IPS-NIHi11 (cell line): ENCODE measurements at places on chromosomes 5 and 9.

DNA sequence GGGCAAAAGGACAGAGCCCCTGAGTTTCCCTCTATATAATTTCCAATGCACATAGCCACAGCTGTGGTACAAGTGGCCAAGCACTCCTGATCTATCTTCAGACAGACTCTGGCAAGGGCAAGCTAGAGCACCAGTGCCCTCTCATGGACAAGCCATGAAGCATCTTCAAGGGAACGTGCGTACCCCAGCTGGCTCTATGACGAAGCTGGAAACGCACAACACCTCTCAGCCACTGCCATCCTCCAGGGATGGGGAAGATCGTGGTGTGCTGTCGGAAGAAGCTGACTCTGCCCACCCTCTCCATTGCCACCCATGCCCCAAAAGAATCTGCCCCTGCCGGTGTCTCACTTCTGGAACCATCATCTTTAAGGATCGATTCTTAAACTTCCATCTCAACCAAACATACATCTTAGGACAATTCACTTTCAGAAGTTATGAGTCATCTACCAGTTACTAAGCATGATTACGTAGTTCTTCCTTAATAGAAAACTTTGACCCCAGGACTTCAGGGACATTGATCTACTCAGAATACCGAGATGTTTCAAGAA lies 482.9 kb downstream of the AGTPBP1 start:
- peak; percentile 78 for DNase-seq

- DNase-seq = no peak
These were observed 124.8 kb downstream of the TRPM6 start for GRCh38 chr9:74762950-74763349.

DNA sequence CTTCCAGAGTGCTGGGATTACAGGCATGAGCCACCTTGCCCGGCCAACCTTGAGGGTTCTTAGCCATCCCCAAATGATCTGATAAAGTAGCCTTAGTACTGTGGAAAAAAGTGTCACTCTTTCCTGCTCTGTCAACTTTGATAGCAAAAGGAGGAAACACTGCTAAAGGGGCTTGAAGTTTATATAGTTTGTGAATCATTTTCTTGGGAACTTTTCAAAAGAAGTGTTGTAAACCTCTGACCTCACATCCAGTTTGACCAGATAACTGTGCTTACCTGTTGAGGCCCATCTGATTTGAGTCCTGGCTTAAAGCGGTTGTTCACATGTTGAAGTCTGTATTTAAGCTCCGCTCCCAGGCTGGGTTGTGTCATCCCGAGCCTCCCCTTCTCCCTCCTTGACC lies 303.3 kb downstream of the DOCK8 start:
- DNase-seq = no peak

DNA sequence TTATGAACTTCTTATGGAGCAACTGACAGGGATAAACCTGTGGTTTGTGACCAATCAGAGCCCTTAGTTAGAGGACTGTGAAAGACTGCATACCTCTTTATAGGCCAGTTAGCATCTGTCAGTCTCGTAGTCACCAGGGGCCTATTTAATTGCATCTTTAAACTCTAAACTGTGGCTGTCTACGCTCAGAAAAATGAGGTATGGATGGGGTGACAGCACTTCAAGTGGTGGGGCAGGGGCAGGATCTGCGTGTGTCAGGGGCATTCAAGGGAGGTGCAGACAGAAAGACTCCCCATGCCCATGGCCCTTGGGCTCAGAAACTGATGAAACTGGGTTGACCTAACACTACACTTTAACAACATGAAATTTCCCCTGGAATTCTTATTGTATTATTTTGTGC lies 132.6 kb upstream of the TBCA start:
- no peak for DNase-seq

GRCh38 chr5:33153831-33154230 lies 286.9 kb upstream of the TARS1 start:
- no peak for DNase-seq

GRCh38 chr9:109972026-109972882 lies 192.3 kb downstream of the PALM2AKAP2 start:
- DNase-seq = peak; percentile 22

- DNase-seq = peak; percentile 11
These were observed 273.4 kb downstream of the CSNK1G3 start for GRCh38 chr5:123785162-123786071.

DNA sequence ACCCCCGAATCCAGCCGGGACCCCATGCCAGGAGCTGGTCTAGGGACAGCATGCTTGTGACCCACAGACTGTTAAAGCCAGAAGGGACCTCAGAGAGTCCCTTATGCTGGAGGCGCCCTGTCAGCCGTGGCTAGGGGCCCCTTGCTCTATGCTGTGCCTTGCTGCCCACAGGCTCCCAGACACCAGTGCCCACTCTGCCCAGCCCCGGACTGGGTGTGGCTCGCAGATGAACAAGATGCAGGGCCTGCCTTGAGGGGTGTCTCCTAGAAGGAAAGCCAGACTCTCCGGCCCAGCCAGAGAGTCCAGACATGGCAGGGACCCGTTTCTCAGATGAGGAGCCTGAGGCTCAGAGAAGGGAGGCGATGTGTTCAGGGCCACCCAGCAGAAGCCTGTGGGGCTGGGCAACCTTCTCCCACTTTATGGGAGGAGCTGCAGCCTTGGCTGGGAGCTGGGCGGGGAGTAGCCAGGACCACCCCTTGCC lies 85.7 kb downstream of the LMX1B start:
- peak; percentile 12 for DNase-seq

DNA sequence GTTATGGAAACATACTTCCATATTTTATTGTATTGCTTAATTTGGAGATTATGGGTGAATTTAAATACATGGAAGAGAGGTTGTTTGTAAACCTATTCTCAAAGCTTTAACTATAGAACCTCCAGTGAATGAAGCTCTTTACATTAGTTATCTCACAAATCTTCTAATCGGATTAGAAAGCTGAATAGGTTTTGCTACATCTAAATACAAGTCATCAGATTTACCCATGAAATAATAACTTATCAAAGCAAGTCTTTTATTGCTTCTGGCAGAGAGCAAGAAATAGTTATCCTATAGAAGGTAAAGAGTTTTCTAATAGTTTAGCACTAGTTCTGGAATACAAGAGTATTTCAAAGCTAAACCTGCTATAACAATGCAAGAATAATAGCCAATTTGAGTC lies 104.4 kb upstream of the SREK1 start:
- DNase-seq = no peak
